ENCODE measurements at places on chromosomes 7 and 10. TPM values are rescaled to one million over a fixed set of nuclear protein-coding genes. Genes with fewer than 3 reads are reported as not detected.

GRCh38 chr10:94591461-94592205, 46.0 kb downstream of the HELLS start:
- no peak for DNase-seq

DNA sequence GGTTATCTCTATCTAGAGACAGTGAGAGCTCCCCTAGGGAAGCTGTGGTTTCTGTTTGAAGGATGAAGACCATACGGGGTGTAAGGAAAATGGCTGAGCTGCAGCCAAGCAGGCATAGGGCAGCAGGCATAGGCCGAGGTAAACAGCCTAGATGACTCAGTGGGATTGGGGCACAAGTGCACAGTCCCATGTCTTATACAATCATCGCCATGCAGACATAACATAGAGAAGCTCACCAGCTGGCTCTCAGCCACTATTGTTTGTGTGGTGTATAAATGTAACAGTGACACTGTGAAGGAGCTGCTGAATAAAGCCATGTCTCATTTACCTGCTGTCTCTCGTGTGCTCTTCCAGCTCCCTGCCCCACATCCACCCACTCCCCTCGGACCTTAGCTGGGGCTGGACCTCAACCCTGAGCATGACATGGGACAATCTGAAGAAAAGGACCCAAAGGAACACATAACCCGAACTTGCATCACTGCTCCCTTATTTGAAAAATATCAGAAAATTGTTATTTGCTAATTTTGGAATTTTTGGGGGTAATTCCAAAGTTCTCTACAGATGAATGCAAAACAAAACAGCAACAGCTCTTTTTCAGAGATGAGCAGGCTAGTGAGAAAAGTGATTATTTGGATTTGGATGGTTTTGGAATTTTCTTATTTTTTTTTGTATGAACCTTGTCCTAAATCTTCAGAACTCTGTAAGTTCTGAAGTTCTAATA, 582.7 kb downstream of the REEP3 start:
- DNase-seq: no peak

DNA sequence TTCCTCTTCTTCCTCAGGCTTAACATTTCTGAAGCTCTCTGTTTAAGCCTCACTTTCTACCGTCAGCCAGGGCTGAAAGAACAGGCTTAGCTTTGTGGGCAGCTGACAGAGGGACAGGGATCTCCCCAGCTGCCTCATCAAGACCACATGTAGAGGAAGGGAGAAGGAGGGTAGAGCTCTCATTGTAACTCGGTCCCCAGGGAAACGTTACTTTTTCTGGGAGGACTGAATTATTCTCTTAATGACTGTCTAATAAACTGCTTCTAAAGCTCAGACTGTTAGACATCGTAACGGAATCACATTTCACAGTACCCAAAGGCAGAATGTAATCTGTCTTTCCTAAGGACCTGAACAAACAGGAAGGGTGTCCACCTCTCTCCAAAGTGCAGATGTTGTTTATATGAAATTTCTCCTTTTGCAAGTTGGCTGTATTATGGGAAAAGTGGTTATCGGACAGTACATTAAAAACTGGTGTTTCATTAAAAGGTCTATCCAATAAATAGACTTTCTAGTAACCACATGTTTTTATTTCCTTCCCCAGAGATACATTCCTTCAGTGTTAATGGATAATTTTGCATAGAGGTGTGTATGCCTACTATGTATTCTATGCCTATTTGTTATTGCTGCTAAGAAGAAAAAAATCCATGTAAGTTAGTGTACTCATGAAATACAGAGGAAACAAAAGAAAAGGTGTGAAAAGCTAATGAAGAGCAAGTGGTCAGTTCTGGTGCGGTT, 144.2 kb downstream of the CTTNBP2 start:
- DNase-seq: no peak

AKR1D1 gene
- not detected for total RNA-seq

YAE1 gene
- 18.8 TPM for total RNA-seq

DNA sequence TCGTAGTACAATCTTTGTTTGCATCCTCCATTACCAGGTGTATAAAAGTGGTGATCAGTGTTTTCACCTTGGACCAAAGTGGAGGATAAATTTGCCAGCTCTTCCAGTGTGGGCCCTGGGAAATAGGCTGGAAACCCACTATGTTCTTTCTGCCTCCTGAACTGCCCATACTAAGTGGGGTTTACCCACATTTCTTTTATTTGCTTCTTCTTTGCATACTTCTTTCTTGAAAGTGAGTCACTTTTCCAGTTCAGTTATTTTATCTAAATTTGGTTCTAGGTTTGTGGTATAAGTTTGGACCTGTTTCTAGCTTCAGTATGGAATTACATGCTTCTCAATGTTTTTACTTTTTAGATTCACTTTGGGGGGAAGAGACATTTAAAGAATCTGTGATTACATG, 126.2 kb upstream of the ACBD5 start:
- no peak for DNase-seq

BLOC1S2 gene
- total RNA-seq: 29.7 TPM

FLNC gene
- total RNA-seq: 37.3 TPM

HTR5A gene
- total RNA-seq: not detected

OR2A42 gene
- total RNA-seq: not detected

DNA sequence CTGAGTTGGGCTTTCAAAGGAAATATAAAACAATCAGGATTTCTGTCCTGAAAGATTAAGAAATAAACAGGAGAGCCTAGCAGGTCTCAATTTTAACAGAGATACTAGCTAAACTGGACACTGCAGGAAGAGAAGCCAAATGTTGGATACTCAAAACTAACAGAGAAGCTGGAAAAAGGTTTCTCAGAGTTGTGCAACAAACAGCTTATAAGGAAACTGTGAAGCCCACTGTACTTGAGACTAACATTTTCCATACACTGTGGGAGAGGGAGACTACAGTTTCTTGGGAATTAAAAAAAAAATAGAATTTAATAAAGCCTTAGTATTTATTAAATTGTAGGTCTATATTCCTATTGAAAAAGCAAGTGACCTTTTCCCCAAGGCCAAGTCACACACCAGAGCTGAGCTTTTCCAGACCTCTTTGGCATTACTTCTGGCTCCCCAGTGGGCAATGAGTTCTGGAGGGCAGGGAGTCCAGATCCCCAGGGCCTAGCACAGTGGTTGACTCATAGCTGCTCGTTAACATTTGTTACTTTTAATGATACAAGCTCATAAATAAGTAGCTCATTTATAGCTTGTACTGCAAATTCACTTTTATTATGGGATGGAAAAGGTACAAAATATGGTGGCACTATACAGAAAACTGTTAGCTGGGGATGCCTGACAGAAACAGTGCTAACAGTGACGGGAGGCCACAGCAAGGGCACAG, 68.3 kb downstream of the MINDY3 start:
- no peak for DNase-seq

DNA sequence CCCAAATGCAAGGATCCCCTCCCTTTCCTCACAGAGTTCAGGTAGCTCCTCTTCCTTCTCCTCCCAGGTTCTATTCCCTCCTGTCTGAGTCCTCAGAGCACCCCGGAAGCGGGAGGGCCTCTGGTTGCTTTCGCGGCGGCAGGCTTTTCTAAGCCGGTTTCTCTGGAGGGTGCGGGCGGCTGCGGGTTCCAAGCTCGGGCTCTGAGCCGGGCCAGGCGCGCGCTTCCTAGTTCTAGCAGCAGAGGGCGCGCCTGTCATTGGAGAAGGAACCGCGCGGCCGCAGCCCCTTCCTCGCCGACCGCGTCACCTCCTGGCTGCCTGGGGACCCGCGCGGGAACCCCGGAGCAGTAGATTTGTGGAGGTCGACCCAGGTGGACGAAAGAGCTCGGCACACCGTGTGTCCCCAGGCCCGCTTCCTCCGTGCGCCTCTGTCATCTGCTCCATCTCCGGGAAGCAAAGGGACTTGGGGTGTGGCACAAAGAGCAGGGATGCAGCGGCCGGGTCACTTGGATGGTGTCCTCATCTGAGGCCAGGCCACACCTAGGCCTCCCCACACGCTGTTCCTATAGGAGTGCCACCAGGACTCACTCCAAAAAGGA, 389.0 kb upstream of the PODXL start:
- DNase-seq: peak; percentile 26

PNLIPRP1 gene
- total RNA-seq: not detected
